ENCODE measurements at places on chromosomes 12 and 14.

GRCh38 chr12:53825246-53826081 lies 73.7 kb upstream of the CISTR start:
- no peak for DNase-seq

DNA sequence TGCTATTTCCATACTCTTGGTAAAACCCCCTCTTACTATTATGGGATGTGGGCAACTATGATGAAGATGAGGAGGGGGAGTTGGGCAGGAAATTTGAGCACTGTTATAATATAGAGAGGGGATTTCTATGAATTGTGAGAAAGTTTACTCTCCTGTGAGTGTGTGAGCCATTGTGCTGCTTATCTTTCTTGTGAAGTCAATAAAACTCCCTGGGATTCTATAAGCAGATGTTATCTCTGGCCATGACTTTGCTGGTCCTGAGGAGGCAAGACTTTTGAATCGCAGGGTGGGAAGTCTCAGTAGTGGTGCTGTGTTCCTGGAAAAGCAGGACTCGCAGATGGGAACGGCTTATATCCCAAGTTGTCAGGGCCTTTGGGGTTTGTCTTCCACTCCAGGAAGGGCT lies 62.2 kb downstream of the EMP1 start:
- DNase-seq: no peak

GRCh38 chr14:38405851-38406635 lies 150.2 kb upstream of the CLEC14A start:
- no peak for DNase-seq

DNA sequence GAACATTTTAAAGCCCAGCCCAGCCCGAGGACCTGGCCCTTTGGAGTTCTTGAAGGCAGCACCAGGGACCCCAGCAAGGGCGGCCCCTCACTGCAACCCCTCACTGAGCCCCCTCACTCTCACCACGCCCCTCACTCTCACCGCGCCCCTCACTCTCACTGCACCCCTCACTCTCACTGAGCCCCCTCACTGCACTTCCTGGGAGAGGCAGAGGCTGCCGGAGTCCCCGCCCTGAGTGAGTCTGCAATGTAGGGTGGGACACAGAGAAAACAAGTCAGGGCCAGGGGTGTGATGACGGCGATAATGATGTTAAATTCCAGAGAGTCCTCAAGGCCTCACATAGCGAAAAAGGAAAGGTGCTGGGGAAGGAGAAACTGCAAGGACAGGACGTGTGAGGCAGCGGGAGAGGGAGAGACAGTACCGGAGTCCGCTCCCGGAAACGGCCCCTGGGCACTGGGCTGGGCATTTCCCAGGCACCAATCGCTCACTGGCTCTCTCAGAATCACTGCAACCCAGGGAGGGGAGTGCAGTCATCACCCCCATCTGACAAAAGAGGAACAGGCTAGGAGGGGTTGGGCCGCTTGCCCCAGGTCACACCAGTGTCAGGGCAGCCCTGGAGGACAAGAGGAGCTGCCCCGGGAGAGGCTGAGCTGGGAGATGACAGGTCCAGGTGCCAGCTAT lies 24.9 kb downstream of the CCDC88C start:
- DNase-seq: no peak

DNA sequence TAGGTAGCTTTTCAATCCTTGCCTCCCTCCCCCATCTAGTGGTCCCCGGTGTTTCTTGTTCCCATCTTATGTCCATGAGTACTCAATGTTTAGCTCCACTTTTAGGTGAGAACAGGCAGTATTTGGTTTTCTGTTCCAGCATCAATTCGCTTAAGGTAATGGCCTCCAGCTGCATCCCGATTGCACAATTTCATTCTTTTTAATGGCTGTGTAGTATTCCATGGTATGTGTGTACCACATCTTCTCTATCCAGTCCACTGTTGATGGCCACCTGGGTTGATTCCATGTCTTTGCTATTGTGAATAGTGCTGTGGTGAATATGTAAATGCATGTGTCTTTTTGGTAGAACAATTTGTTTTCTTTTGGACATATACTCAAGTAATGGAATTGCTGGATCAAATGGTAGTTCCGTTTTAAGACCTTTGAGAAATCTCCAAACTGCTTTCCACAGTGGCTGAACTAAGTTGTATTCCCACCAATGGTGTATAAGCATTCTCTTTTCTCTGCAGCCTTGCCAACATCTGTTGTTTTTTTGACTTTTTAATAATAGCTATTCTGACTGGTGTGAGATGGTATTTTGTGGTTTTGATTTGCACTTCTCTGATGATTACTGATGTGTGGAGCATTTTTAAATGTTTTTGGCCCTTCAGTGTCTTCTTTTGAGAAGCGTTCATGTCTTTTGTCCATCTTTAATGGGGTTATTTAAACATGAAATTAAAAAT lies 34.2 kb upstream of the ASPG start:
- no peak for DNase-seq

Measured in NCI-H2081 treated with DMSO at 0.1 percent for 48 hours (cell line).